Neural crest cell (in vitro differentiated cells): ENCODE measurements at places on chromosomes 7 and 10.

DNA sequence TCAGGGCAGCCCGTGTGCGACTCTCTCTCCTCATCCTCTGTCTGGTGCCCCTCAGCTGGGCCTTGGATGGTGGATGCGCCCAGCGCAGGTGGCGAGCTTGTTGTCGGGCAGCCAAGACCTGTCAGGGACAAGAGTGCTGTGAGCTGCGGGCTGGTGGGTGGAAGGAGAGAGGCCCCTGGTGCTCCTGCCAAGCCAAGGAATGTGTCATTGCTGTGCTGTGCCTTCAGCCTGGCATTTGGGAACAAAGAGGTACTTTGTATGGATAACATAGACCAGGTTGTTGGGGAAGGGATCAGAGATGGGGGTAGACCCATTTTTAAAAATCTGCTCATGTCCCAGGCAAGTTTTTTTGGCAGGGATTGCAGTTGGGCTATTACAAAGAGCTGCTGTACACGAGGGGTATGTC lies 120.9 kb downstream of the PKD1L1 start:
- DNase-seq: no peak

DNA sequence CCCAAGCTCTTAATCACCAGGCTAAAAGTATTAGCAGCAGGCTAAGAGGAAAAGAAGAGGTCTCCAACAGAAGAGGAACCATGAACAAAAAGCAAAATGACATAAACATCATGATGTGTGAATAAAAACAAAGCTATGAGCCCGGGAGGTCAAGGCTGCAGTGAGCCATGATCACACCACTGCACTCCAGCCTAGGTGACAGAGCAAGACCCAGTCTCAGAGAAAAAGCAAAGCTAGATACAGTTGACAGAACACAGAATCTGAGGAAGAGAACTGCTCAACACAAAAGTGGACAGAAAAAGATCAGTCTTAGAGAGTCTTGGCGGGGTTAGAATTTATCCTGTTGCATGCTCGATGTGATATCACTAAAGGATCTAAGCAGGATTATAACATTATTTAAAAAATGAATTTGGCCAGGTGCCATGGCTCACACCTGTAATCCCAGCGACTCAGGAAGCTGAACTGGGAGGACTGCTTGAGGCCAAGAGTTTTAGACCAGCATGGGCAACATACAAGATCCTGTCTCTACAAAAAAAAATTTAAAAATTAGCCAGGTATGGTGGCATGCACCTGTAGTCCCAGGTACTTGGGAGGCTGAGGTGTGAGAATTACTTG lies 37.5 kb downstream of the NT5C2 start:
- DNase-seq: no peak

DNA sequence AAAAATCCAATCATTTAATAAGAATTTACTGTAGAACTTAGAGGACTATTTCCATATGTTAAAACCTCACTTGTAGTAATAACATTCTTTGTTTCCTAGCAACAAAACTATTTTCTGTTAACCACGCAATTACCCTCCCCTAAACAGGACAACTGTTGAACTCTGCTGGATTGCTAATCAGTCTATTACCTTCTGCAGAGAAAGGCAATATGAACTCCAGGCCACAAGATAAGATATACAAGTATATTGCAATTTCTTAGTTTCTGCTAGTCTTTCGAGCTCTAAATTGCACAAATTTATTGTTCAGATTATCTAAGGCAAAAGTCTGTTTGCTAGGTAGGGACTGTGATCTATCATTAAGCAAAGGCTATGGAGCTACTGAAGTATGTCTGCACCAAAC lies 920.1 kb upstream of the LRRN3 start:
- DNase-seq: no peak

- DNase-seq: no peak
Observed at GRCh38 chr10:42952931-42953683, 123.8 kb upstream of the RET start.

- DNase-seq: no peak
Observed at GRCh38 chr10:17805921-17806577, 3.1 kb upstream of the MRC1 start.

DNA sequence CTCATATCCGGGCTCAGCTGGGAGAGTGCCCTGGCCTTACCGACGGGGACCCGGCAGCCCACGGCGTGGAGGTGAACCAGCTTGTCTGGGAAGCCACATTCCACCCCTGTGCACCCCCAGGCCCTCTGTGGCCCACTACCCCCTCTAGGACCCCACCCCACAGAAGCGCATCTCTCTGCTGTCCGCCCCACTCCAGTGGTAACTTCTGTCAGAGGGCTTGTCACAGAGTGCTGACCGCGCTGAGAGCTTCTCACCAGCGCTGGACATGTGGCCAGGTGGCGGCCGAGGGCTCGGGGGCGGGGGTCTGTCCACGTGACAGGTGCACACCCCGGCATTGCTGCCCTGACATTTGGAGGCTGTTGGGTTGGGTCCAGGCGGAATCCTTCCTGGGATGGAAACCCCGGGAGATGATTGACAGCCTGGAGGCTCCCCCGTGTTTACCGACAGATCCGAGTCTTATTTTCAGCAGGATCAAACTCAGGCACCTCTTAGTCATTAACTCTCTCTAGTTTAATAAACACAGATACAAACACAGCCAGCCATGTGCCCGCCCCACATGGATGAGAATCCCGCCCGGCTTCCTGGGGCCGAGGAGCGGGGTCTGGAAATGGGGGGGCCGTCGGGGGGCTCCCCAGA lies 5.1 kb downstream of the ELFN1 start:
- DNase-seq: no peak

DNA sequence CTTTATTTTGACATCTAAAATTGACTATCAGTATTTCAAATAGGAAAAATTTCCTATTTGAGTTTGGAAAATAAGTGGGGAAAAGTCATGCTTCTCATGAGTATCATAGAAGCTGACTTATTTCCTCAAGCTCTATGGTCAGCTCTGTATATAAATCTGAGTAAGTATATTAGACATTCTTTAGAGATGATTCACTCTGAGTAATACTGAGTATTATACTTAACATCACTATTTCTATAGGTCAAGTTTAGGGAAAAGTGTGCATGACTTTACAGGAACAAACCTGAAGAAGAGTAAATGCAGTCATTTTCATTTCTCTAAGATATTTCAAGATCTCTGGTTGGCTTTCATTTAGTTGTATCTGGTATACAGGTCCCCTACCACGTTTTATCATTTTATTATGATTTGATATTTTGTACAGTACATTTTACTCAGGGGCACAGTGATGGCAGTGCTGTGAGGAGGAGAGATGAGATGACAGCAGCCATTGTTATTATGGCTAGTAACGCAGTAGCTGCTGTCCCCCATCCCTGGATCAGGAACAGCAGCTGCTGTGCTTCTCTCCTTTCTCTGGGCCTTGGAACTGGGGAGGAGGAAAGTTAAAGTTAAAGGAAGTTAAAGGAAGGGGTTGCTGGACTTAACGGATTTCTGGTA lies 15.2 kb downstream of the SND1 start:
- DNase-seq: no peak

GRCh38 chr10:6128591-6129251 lies 39.9 kb downstream of the RBM17 start:
- DNase-seq: no peak

- DNase-seq: no peak
Observed at GRCh38 chr10:78624791-78625190, 444.0 kb upstream of the ZMIZ1 start.

- no peak for DNase-seq
Observed at GRCh38 chr7:91330191-91330808, 66.1 kb downstream of the FZD1 start.

DNA sequence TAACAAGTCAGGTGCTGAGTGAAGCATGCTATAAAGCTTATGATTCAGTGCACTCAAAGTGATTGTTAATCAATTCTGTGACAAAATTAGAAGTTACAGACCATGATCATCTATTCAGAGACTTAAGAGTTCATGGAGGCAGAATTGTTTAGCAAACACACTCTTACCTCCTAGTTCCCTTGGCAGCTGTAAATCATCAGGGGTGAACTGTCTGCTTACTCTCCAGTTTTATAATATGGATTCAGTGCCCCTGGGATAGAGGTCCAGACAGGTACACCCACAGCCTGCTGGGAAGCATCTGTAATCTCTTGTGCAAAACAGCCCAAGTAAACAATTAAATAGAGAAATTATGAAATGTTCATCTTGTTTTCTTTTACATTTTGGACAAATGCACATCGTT lies 835.0 kb upstream of the COBL start:
- DNase-seq: no peak

- DNase-seq: no peak
Observed at GRCh38 chr7:84317536-84317935, 122.9 kb upstream of the SEMA3A start.

DNA sequence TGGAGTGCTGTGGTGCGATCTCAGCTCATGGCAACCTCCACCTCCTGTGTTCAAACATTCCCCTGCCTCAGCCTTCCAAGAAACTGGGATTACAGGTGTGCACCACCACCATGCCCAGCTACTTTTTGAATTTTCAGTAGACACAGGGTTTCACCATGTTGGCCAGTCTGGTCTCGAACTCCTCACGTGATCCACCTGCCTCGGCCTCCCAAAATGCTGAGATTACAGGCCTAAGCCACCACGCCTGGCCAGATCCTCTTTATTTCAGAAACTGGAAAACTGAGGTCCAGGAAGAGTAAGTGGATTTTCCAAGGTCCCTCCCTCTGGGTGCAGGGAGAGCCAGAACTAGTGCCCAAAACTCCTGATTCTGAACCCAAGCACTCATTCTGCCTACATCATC lies 413.1 kb upstream of the AUTS2 start:
- DNase-seq: no peak

GRCh38 chr10:109451879-109452278 lies 471.4 kb downstream of the XPNPEP1 start:
- DNase-seq: no peak

DNA sequence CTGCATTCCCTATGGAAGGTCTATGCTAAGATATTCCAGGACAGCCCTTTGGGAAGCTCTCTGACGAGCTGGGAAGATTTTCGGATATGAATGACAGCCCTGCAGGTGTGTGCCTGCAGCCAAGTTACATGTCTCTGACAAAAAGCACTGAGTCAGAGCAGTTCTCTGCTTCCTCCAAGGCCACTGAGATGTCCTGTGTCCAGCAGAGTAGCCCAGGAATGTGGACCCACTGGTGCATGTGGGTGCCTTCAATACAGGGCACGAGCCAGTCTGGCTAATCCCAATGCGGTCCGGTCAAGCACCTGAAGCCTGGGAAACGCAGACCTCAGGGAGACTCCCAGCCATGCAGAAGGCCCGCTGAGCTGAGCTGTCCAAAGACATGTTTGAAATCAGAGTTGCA lies 565.7 kb downstream of the TCERG1L start:
- DNase-seq: no peak

GRCh38 chr10:78589687-78590086 lies 479.1 kb upstream of the ZMIZ1 start:
- no peak for DNase-seq

DNA sequence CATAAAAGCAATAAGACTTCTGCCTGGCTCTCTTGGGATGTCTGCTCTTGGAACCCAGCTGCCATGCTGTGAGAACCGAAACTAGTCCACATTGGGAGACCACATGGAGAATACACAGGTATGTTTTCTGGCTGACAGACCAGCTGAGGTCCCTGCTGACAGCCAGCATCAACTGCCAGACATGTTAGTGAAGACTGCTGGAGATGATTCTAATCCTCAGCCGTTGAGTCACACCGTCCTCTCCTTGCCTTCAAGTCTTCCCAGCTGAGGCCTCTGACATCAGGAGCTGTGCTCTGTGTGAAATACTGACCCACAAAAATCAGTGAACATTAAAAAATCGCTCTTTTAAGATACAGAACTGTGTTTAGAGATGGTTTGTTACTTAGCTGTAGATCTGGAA lies 36.9 kb upstream of the AGR2 start:
- DNase-seq: no peak

GRCh38 chr7:3241686-3242258 lies 59.3 kb upstream of the SDK1 start:
- no peak for DNase-seq

DNA sequence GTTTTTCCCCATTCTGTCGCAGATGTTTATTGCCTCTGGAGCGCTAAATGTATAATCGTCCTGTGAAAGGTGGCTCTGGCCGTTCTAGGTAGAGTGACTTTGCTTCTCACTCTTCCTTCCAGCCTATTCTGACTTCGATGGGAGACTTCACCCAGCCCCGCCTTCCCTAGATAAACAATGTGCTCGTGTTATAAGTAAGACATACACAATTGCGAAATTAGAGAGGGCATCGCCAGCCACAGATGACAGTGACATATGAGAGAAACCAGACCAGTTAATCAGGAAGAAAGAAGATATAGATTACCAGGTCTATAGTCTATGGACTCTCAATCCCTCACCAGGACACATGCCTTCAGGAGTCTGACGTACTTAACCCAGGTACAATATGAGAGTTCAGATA lies 1050.5 kb upstream of the AUTS2 start:
- no peak for DNase-seq

- no peak for DNase-seq
Observed at GRCh38 chr10:3018247-3018646, 49.1 kb upstream of the PFKP start.

- no peak for DNase-seq
Observed at GRCh38 chr7:18243731-18244130, 216.1 kb upstream of the PRPS1L1 start.

DNA sequence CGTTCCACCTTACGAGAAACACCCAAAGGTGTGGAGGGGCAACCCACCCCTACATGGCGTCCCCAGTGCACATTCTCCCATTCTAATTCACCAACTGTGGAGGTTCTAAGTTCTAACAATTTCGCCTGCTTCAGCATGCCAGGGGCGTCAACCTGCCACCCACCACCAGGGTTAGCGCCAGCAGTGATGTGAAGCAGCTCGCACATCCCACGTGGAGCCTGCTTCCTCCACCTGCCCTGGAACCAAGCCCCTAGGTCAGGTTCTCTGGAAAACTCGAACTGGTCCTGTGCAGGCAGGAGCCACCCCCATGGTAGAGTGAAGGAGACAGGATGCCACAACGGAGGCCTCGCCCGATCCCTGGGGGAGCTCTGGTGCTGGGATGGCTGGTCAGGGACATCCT lies 33.3 kb upstream of the FXYD4 start:
- DNase-seq: no peak

DNA sequence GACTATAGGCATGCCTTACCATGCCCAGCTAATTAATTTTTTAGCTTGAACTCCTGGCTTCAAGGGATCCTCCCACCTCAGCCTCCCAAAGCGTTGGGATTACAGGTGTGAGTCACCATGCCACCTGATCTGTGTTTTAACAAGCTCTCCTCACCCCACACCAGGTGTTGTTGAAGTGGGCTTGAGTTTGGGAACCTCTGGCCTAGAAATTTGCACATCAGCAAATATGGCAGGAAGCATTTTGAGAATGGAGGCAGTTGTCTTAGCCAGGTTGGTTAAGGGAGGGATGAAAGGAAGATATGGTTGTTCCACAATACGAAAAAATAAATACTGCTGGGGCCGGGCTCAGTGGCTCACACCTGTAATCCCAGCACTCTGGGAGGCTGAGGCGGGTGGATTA lies 433.1 kb downstream of the TYW1 start:
- DNase-seq: no peak

DNA sequence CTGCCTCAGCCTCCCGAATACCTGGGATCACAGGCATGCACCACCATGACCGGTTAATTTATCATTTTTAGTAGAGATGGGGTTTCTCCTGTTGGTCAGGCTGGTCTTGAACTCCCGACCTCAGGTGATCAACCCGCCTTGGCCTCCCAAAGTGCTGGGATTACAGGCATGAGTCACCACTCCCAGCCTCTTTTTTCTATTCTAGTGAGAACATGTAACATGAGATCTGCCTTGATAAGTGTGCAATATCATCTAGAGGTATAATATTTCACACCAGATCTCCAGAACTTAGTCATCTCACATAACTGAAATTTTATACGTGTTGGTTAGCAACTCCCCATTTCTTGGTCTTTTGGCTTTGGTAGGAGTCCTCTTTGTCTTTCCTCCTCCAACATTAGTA lies 656.9 kb downstream of the CNTNAP2 start:
- DNase-seq: no peak

- no peak for DNase-seq
Observed at GRCh38 chr7:77813180-77813579, 14.6 kb downstream of the PHTF2 start.
